ENCODE measurements at places on chromosomes 4 and X.

- DNase-seq, result no peak
Observed at GRCh38 chr4:183111452-183111885, 12.4 kb downstream of the WWC2 start.

DNA sequence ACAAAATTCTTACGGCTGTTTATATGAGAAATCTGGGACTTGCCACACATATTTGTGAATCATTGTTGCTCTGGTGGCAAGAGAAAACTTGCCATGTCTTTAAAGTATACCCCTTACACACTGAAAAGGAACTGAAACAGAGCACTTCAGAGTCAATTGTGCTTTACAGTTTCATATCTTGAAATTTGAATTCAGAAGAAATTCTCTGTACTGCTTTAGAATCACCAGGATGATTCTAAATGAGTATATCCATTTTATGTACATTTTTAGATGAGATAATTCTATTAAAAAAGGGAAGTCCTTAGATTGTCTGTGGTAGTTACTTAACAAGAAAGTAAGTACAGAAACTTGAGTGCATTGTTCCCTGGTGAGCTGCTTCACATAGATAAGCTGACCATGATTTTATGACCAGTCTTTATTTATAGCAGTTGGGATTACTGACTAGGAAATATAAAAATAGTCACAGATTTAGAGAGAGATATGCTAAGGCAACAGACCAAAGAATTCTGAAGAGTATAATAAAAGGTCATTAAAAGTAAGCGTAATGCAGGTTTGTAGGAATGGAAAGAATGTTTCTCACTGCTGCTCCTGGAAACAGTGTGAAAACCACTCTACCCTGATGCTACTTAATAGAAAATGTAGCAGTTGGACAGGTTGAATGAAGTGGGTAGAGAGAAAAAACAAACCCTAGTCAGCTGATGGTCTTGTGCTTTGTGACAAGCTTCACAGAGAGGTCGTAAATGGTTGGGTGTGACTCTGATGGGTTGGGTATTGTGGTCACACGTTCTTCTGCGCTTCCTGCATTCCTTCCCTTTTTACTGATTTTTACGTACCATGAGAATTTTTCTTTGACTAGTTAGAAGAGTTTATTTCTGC lies 41.0 kb downstream of the FNIP2 start:
- no peak for DNase-seq

GRCh38 chr4:71338846-71339593 lies at the start of gene SLC4A4:
TSS of gene SLC4A4 (plus strand) at chr4:71339020.
- DNase-seq, result no peak

DNA sequence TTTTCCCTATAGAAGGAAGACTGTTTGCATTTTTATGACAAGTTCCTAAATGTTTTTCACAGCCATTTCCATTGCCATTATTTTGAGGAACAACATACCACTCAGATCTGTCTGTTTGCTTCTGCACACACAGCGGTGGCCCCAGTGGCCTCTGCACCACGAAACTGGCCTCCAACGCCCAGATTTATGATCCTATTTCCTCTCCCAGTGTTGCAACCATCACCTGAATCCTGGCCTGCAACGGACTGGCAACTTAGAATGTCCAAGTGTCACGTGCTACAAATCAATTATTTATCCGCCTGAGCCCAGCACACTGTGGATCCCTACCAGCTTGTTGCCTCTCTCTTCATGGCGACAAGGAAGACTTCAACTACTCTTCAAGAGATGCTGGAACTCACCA lies 9.2 kb downstream of the RAI2 start:
- DNase-seq, result no peak

GRCh38 chrX:630007-630611 lies 482 bp upstream of the SHOX start:
- no peak for DNase-seq
